ENCODE measurements at places on chromosomes 4 and X.

- DNase-seq: no peak
These were observed 22.9 kb downstream of the FAM184B start for GRCh38 chr4:17758485-17758884.

DNA sequence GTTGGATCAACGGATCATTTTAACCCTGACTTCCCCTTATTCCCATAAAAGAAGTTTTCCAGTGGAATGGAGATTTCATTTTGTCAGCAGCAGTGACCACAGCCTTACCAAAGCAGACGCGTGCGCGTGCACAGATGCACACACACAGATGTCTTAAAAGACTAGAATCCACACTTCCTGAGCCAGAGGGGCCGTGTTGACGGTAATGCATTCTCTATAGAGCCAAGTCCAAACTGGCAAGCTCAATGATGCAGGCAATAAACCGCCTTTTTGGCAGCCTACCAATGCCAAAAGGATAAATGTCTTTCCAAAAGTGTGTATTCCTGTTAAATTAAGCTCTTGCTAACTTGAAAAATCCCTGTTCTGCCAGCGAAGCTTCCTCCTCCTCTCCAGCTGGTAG is 18.8 kb upstream of the CLDN34 start:
- DNase-seq: no peak

GRCh38 chr4:94804650-94805049 is 46.9 kb downstream of the BMPR1B start:
- no peak for DNase-seq

DNA sequence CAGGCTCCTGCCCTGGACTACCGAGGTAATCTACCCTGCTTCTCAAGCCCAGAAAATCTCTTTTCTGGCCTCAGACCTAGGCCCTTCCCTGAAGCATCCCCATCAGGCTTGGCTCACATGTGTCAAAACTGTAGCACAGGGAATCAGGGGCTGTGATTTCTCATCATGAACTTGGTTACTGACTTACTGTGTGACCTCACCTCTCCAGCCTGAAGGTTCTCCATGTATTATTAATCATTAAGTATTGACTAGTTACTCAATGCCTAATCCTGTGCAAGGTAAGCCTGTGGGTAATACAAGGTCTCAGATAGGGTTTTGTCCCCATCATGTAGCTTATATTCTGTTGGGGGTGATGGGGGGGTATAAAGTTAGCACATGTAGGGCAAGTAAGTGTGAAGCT is 6.8 kb downstream of the SRPX2 start:
- DNase-seq: no peak

GRCh38 chrX:41337140-41337539 is 3.2 kb downstream of the DDX3X start:
- DNase-seq: no peak

DNA sequence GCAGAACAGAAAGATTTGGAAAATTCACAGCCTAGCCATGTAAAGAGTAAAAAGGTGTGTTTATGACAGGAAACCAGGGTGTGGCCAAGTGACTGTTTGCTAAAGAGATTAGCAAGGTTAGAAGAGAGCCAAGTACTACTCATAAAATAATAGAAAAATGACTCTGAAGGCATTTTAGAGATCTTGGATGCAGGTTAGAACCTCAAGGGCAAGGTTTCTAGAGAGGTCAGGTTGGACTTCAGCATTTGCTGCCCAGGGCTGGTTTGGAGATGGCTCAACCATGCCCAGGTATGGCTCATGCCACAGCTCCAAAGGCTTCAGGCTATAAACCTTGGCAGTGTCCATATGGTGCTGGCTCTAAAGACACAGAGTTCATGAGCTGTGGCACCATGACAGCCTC is 40.6 kb upstream of the ADGRA3 start:
- DNase-seq: no peak

GRCh38 chr4:1802151-1802715 is 9.1 kb downstream of the FGFR3 start:
- DNase-seq: no peak

- no peak for DNase-seq
These were observed 519.6 kb downstream of the IQCM start for GRCh38 chr4:149296084-149296483.

- no peak for DNase-seq
These were observed at the start of gene CYSLTR1 for GRCh38 chrX:78327370-78328086. Gene CYSLTR1 (minus strand): TSS chrX:78327611. CDS start chrX:78273746, 53,865 bp downstream.

DNA sequence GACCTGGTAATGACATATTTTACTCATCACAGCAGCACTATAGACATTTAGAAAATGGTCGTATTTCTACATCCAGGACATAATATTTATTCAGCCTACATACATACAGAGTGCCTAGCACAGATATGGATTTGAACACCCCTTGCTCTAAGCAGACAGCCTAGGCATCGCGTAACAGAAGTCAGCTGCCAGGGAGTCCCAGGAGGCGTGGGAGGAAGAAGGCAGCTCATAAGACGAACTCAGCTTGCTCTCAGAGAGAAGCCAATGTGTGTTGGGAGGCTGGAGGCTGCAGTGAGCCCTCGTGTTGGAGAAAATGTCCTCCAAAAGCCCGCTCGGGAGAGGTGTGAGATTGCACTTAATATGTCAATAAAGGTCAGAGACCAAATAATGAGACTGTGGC is 131.6 kb downstream of the BCOR start:
- no peak for DNase-seq

Measured in brain pericyte (primary cell).